ENCODE measurements at places on chromosomes 7 and 10. TPM values are rescaled to one million over a fixed set of nuclear protein-coding genes. Genes with fewer than 3 reads are reported as not detected.
A peak's percentile ranks its signal among the peaks of the same experiment; 100 is the strongest.

DNA sequence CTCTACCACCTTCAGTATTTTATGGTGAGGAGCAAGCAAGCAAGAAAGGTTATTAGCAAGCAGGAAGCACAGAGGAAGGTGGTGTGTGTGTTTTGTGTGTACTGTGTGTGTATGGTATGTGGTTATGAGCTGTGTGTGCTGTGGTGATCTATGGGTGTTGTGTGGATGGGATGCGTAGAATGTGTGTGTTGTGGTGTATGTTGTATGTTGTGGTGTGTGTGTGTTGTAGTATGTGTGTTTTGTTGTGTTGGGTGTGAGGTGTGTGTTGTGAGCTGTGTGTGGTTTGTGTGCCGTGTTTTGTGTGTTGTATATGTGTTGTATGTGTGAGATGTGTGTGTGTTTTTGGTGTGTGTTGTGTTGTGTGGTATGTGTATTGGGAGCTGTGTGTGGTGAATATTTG, 16.8 kb upstream of the IGFBP3 start:
- no peak for DNase-seq

ODAD2 gene
- 0.82 TPM for total RNA-seq

GRCh38 chr10:104038537-104038936, 47.1 kb downstream of the COL17A1 start:
- DNase-seq: no peak

DNA sequence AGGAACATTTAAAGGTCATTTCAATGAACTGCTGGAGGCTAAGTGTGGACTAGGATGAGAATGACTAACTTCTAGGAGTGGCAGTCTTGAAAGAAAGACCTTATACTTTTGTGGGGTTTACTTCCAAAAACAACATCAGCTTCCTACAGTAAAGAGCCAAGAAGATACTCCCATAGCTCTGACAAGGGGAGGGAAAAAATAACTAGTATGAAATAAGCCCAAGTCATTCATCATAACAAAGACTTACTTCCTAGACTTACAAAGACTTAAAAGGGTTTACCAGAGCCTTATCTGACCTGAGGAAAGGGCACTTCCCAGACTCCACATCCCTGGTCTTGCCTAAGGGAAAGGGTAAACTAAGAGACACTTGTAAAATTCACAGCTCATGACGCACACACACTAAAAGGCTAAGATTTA, 31.7 kb downstream of the ARHGAP12 start:
- peak; percentile 82 for DNase-seq

KLLN gene
- total RNA-seq: 2.1 TPM

DNA sequence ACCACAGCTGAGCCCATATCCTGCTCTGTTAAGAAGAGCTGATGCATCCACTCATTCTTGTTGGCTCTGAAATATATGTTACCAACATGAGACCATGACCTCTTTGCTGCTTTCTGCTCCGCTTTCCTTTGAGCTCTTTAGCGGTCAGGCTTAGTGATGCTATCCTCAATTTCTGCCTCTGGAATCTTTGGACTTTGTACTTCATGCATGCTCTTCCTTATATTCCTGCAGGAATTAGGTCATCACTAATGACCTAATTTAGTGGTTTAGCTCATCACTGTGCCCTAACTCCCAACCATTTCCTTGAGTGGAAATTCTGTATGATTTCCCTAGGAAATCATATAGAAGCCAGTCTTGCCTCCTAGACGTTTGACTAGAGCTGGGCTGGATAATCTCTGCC, 119.5 kb downstream of the AOAH start:
- DNase-seq: no peak

DNA sequence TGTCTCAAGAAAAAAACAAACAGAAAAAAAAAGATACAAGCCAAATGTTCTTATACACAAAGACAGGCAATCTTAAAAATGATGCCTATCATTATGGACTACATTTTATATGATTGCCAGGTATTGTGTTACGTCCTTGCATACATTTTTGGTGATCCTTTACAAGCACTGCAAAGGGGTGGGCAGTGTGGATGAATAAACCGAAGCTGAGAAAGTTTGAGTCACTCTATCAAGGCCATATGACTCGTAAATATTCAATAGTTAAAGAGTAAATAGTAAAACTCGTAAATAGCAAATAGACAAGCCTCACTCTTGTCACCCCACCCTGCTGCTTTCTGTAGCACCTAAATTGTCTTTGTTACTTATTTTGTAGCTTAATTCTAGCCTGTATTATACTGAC, 326.2 kb downstream of the FRMD4A start:
- no peak for DNase-seq

SSC4D gene
- 0.37 TPM for total RNA-seq

ACHE gene
- 0.27 TPM for total RNA-seq

- no peak for DNase-seq
Observed at GRCh38 chr10:79311581-79312407, 35.5 kb upstream of the PPIF start.

GRCh38 chr10:33509231-33509831, 174.9 kb upstream of the NRP1 start:
- peak; percentile 30 for DNase-seq

OTUD1 gene
- 4.3 TPM for total RNA-seq

DNA sequence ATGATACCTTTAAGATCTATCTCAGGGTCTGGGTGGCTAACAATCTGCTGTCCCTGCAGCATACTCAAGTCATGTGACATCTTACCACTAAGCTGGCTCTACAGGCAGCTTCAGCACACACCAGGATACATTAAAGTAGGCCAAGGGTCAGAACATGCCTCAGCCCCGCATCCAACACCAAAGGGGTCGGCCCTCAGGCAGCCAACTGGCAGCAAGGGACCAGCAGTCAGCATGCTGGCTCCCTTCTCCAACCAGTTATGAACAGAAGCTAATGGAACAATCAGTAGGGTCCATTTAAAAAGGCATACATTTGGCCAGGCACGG, 37.1 kb downstream of the FAM53B start:
- no peak for DNase-seq

NAT16 gene
- not detected for total RNA-seq

TCAF2 gene
- 23.0 TPM for total RNA-seq

ICA1 gene
- 17.1 TPM for total RNA-seq

PRSS37 gene
- total RNA-seq: not detected

GRCh38 chr7:43112459-43112940, at the start of gene HECW1:
Gene HECW1 (plus strand): TSS chr7:43112647. CDS start chr7:43243906, 131,259 bp downstream.
- no peak for DNase-seq

GRCh38 chr10:99534939-99535763, 2.4 kb downstream of the NKX2-3 start:
- DNase-seq: peak; percentile 29

DNA sequence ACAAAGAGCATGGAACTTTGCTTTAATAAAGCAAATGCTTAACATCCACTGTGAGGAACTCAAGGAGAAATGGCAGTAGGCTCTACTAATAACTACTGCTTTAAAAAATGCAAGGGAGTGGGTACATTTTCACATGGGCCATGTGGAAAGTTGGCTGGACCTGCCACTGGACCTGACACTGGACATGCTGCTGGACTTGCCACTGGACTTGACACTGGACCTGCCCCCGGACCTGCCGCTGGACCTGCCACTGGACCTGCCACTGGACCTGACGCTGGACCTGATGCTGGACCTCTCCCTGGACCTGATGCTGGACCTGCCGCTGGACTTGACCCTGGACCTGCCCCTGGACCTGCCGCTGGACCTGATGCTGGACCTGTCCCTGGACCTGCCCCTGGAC, 32.6 kb downstream of the DIP2C start:
- no peak for DNase-seq

- DNase-seq: no peak
Observed at GRCh38 chr10:3749011-3749410, 36.0 kb downstream of the KLF6 start.

DNA sequence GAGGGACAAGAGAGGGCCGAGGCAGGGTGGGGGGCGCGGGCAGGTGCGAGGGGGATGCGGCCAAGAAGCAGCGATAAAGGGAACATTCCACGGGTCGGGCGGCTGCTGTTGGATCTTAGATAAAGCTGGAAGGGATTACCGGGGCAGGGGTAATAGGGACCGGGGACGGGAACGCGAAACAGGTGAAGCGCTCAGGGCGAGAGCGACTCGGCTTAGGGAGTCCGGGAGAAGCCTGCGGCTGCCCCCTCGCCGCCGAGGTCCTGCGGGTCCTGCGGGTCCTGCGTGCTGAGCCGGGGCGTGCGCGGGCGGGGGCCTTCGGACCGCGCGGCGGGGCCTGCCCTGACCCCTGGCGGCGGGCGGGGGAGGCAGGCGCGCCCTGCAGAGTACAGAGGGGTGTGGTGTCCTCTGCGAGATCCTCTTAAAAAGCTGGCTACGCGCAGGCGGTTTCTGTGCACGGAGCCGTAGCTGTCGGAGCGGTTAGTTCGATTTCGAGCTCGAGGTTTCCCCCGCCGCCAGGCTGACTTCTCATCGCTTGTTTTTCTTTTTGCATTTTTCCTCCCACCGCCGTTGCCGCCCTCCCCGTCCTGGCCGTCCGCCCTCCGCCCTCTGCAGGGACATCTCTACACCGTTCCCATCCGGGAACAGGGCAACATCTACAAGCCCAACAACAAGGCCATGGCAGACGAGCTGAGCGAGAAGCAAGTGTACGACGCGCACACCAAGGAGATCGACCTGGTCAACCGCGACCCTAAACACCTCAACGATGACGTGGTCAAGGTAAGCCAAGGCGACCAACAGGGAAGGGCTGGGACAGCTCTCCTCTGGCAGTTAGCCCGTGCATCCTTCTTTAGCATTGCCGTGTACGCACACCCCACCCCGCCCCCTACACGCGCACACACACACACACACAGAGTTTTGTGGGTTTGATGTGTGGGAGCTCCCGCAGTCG, 1.4 kb downstream of the CAV1 start:
- peak; percentile 71 for DNase-seq

ZYX gene
- total RNA-seq: 45.7 TPM

GRCh38 chr7:135186261-135186540, 15.7 kb upstream of the CYREN start:
- no peak for DNase-seq

GRCh38 chr10:4549139-4549653, 276.8 kb upstream of the AKR1E2 start:
- no peak for DNase-seq

DNA sequence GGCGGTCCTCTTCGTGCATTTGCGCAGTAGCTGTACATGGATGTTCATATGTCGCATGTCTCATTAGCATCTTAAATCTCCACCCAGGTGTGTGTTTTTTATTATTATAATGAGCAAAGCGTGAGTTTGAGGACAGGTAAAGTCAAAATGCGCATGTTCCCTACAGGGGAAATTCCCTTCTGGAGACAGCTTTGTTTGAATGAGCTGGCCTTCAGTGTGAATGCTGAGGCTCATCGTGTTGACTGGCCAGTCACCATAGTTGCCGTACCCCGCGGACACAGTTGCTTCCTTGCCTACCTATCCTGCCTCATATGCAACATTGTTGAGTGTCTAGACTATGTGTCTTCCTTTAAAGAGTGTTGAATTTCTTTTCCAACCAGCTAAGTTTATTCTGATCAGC, 13.6 kb downstream of the LYZL1 start:
- DNase-seq: no peak

HOXA4 gene
- total RNA-seq: 0.57 TPM

All from NCI-H460 (cell line).